ENCODE measurements at places on chromosomes 2 and 18. TPM values are rescaled to one million over a fixed set of nuclear protein-coding genes. Genes with fewer than 3 reads are reported as not detected.

DNA sequence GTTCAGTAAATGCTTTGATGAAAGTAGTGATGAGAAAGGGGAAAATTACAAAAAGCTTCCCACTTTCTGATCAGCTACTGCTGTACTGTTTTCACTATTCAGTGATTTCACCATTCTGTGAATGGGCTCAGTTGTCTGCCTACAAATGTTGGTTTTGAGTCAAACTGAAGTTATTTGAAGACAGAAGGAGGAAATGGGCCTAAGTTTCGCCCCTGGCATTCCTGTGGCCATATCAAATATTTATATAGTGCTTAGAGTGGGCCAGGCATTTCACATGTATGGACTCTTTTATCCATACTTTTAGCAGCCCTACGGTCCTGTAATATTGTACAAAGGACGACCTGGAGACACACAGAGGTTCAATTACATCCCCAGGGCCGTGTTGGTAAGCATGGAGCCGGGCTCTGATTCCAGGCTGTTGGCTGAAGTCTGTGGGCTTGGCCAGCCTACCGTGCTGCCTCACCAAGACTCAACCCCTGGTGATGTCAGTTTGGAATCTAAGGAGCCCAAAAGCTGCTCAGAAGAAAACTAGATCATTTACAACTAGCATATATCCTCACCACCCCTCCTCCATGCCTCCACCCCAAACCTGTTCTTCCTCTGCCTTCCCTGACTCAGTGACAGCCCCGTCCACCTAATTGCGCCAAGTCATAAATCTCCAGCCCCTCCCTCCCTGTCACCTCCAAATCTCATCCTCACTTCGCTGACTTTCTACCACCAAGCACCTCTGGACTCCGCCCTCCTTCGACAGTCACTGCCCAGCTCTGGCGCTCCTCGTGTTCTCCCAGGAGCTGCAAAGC, 10.1 kb upstream of the GRHL1 start:
- peak; percentile 27 for DNase-seq

DNA sequence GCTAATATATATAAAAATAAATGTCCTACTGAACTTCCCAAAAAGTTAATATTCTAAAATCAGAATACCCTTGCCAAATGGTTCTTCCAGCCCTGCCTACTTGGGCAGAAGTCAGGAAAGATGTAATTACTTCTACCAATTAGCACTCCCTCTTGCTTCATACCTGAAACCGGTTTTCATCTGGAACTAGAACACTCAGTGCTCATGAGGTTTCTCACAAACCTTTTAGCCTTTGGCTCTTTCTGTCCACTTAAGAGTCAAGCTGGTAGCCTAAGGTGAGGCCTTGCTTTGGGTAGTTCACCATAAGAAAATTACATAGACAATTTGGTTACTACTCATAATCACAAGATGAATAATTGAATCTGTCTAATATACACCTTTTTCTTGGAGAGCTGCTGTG, 4.1 kb downstream of the DSG3 start:
- DNase-seq, result no peak

- peak; percentile 71 for DNase-seq
Measured at GRCh38 chr2:168346725-168347477, 99.5 kb upstream of the STK39 start.

DNA sequence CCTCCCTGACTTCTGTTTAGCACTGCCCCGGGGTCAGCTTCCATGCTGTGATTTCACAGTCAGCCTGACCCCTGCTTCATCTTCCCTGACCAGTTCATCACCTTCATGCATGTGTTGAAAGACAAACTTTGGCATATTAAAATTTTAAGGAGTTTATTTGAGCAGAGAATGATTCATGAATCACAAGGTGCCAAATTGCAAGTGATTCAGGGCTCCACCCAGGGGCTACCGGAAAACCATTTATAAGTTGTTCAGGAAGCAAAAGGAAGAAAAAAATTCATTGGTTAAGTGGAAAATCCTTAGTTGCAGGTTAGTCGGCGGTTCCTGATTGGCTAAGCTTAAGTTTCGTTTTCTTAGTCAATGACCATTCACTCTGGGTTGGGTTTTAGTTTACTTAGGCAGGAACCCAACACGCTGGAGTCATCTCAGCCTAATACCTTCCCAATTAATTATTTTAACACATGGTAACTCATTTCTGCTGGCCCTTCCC, 10.6 kb downstream of the IL1F10 start:
- DNase-seq, result no peak

DNA sequence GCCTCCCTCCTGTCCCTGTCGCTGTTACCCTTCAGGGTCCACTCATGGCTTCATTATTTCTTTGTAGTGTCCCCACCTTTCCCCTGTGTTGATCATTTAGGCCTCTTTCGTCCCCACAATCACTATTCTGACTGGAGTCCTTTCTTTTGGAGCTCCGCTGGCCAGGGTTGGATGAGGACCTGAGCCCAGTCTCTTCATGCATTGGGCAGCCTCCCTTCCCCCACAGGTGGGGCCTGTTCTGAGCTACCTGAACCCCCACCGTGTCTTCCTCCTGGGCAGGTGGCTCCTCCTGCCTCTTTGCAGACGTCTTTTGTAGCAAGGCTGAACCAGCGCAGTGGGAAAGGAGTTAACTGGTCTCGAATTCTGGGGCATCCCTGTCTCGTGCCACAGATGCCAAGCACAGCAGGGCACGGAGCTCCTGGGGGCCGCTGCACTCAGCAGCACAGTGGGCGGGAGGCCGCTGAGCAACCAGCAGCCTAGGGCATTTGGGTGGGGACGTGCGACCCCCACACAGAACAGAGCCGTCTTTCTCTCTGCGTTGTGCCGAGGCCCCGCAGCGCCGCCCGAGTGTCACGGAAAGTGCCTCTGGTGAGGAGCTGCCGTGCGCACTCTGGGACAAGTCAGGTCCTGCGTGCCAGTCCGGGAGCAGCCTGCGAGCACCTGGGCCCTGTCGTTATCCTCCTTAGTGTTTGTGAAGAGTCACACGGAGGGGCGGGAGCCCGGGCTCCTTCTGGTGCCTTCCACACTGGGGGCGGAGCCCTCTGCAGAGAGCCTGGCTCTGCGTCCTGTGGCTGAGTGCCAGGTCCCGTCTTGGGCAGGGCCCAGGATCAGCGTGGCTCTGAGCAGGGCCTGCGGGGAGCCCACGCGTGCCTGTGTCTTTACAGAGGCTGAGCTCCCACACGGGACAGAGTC, 130.1 kb downstream of the NFATC1 start:
- DNase-seq, result no peak

- DNase-seq, result no peak
Measured at GRCh38 chr2:126703311-126703710, 47.4 kb downstream of the GYPC start.

- DNase-seq, result no peak
Measured at GRCh38 chr18:22233266-22233665, 63.9 kb downstream of the GATA6 start.

DNA sequence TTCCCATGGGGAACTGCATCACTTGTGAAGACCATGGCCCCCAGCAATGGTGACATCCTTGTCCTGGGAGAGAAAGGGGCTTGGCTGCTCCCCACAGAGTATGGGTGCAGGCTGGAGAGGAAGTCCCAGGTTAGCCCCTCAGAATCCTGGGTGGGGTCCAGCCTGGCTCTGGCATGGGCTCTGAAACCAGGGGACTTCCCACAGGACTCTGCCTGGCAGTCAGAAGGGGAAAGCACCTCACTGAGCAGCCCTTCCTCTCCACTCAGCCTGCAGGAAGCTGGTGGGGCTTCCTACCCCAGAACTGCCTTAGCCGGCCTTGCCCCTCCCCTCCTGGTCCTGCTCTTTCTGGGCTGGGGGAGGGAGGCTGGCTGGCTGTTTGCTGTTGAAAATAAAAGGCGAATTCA, 3.7 kb downstream of the NEURL3 start:
- DNase-seq, result no peak

DNA sequence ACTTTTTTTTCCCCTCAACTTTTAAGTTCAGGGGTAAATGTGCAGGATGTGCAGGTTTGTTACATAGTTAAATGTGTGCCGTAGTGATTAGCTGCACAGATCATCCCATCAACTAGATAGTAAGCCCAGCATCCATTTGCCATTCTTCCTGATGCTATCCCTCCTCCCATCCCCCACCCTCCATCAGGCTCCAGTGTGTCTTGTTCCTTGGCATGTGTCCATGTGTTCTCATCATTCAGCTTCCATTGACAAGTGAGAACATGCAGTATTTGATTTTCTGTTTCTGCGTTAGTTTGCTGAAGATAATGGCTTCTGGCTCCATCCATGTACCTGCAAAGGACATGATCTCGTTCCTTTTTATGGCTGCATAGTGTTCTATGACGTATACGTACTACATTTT, 47.2 kb upstream of the STON1 start:
- DNase-seq, result no peak

DNA sequence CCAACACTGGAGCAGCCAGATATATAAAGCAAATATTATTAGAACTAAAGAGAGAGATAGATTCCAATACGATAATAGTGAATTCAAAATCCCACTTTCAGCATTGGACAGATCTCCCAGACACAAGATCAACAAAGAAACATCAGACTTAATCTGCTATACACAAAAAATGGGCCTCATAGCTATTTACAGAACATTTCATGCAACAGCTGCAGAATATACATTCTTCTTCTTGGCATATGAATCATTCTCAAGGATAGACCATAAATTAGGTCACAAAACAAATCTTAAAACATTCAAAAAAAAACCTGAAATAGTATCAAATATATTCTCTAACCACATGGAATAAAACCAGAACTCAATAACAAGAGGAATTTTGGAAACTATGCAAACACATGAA, 23.8 kb upstream of the BAZ2B start:
- DNase-seq, result no peak

GRCh38 chr2:237467447-237468179, 19.4 kb upstream of the MLPH start:
- no peak for DNase-seq

GRCh38 chr2:134271758-134272157, 17.9 kb downstream of the MGAT5 start:
- no peak for DNase-seq

DNA sequence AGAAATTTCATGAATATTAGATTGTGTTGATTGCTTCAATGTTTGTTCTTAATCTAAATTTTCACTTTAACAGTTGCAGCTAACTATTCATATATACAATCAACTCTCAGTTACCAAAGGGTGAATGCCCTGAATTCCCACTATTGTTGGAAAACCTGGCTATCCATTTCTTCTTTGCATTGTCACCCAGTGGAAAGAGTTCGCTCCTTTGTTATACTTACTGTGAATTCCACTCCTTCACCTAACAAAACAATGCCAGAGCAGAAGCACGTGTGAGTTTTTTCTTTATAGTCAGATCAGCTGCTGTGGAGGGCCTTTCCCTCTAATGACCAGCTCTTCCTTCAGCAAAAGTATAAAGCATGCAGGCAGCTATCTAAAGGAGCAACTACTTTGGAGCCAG, 409.2 kb upstream of the NRP2 start:
- no peak for DNase-seq

GRCh38 chr2:235187806-235188205, 236.0 kb downstream of the SH3BP4 start:
- no peak for DNase-seq

DNA sequence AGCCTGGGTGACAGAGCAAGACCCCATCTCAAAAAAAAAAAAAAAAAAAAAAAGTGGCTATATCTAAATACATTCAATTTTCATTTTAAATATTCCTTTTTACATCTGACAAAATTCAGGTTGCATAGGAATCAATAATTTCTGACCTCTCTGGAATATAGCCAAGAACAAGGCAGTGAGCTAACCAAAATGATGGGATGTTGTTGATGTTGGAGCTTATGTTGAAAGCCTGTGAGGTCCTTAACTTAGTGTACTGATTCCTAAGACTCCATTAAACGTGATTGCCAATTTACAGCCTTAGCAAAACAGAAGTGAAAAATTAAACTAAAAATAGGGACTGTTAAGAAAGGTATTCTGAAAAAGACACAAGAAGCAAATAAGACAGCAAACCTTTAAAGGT, 109.6 kb downstream of the MEP1B start:
- no peak for DNase-seq

GRCh38 chr18:46401486-46402070, 255.4 kb downstream of the LOXHD1 start:
- no peak for DNase-seq

- DNase-seq, result no peak
Measured at GRCh38 chr18:67310826-67311225, 205.7 kb downstream of the DSEL start.

DNA sequence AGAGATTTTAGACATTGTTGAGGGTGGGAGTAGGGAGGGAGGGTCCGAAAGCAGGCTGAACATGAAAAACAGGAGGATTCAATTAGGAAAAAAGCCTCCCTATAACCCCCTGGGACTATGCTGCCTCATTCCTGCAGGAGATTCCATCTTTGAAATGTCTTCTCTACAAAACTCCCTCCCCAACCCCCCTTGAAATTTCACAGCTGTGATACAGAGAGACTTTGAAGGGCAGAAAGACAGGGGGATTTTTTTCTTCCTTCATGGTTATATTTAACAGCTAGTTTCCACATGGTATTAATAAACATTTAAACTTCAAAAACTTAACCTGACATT, 57.6 kb downstream of the TRIB2 start:
- no peak for DNase-seq

DNA sequence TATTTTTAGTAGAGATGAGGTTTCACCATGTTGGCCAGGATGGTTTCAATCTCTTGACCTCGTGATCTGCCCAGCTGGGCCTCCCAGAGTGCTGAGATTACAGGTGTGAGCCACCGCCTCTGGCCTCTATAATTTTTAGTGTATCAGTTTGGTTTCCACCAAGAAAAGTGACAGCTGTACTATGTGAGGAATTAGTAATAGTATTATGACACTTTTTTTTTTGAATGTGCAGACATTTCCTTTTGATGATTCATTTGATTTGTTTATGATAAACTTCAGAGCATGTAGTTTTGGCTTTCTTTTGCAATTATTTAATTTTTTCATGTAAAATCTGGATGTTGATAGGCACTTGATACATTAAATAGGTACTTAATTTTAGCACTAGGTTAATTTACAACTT, 61.5 kb downstream of the PTPN4 start:
- DNase-seq, result no peak

DNA sequence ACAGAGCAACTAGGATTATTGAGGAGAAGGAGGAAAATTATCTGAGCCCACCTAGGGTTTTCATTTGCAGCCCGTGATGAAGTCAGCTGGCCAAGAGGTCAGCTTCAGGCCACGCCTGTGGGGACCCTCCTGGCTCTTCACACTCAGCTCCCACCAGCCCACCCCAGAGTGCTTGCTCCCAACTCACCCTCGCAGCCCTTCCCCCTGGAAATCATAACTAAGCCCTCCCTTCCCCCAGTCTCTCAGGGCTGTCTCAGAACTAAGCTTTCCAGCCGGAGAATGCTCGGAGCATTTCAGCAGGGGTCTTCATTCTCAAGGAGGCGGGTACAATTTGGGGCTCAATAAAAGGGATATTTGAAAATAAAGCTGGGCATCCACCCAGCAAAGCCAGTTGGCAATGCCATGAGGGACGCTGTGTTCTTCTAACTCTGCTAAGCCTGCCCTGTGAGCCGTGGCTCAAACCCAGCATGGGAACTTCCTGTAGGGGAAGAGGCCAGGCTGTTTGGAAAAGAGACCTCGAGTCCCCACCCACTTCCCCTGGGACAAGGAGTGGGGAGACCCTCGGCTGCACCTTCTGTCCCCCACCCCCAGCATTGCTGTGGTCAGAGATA, 194.9 kb downstream of the CTIF start:
- no peak for DNase-seq

Gene TACR1
- total RNA-seq, result 0.23 TPM

Gene CPLX4
- total RNA-seq, result not detected

Gene REG3G
- 0.30 TPM for total RNA-seq

Gene UGT1A8
- total RNA-seq, result not detected

Gene RND3
- 55.8 TPM for total RNA-seq

Gene ARHGAP28
- total RNA-seq, result 10.5 TPM

Gene CGREF1
- total RNA-seq, result 4.0 TPM

Gene MFSD2B
- total RNA-seq, result 0.55 TPM

Gene SLC38A11
- total RNA-seq, result not detected

Data from WTC11 (cell line).